ENCODE measurements at places on chromosomes 1 and 21.

DNA sequence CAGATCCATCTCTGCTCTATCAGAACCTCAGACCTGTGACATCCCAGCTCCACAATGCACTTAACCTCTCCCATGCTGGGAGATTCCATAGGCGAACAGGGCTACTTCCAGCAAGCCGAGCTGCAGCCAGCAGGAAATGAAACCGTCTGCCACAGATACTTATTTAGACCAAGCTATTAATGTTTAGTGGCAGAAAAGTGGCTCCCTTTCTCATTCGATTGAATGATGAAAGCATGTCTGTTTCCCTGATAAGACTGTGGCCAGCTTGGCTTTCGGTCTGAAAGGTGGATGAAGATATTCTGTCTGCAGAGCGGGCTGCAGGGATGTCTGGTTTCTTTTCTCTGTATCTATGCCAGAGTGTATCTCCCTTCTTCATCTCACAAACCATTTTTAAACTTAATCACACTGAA is 146.4 kb downstream of the GREM2 start:
- no peak for DNase-seq

GRCh38 chr1:152251391-152251790 is 27.4 kb upstream of the HRNR start:
- DNase-seq, result no peak

DNA sequence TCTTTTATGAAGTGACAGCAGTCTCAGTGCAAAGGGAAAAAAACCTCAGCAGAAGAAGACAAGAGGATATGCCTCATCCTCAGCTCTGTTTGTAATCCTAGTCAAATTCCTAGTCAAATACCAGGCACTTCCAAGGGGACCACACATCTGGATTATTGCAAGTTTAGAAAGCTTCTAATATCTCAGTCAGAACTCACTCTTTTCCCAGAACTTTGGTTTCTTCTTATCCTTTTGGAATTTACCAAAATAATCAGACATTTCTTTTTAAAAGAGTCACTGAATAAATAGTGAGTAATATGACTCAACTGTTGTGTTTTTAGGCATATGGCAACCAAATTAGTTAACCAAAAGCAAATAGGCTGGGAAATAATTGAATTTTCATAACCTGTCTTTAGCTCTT is 47.8 kb downstream of the PRRX1 start:
- no peak for DNase-seq

DNA sequence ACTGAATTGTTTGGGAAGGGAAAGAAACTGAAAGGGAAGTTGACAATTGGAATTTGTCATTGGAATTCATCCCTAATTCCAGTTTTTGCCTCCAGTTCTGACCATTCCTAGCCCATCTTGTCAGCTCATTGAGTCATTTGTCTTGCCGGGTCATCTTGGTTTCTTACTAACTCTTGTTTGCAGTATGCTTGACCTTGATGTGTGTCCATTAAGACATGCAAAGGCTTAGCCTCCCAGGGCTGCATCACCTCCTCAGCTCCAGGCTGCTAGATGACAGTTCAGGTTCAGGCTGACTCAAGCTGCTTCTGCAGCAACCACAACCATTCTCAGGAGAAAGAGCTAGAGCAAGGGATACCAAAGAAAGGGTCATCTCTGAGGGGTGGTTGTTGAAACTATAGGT is 151.3 kb upstream of the PTGFR start:
- DNase-seq, result no peak

GRCh38 chr1:40067851-40068250 is 27.3 kb downstream of the CAP1 start:
- no peak for DNase-seq

DNA sequence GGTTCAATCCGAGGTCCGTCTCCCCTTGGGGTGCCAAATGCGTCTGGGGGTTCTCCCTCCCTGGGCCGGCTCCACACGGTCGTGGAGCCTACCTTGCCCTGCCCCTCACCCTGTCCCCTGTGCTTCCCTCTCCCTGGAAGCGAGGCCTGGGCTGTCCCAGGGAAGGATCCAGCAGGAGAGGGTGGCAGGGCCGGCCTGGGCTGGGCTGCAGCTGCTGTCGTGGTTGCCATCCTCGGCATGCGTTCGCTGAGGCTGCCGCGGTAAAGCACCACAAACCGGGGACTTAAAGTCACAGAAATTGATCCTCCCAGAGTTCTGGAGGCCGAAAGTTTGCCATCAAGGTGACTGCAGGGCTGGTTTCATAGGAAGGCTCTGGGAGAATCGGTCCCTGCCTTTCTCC is 123.0 kb upstream of the TMPRSS2 start:
- no peak for DNase-seq

GRCh38 chr1:165738794-165739193 is 29.9 kb downstream of the TMCO1 start:
- no peak for DNase-seq

GRCh38 chr1:154342836-154343472 is 17.6 kb downstream of the ATP8B2 start:
- DNase-seq, result no peak

DNA sequence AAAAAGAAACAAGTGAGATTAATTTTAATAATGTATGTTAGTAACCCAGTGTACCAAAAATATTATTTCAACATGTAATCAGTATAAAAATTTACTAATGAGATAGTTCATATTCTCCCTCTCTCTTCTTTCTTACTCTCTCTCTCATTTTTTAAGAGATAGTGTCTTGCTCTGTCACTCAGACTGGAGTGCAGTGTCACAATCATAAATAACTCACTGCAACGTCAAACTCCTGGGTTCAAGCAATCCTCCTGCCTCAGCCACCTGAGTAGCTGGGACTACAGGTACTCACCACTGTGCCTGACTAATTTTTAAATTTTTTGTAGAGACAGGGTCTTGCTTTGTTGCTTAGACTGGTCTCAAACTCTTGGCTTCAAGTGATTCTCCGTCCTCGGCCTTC is 123.9 kb downstream of the NRDC start:
- no peak for DNase-seq

DNA sequence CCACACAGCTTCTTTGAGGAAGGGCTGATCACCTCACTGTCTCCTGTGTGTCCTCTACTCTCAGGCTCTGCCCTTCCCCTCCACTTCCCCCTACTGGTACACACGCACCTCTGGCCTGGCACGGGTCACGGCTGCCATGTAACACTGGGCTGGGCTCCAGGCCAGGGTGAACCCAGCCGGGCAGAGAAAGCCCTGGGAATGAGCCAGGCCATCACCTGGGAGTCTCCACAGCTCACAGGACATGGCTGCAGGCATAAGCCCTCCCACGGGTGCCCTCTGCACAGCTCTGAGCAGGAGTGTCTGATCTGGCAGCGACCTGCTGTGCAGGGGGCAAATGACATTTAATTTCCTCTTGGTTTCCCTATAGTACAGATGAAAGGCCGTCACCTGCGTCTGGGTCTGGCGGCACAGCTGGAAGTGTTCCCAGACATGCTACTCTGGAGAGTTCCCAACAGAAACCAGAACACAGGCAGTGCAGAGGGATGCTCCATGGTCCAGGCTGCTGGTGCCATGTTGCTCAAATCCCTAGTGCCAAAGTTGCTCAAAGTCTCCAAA is 61.2 kb downstream of the ERI3 start:
- no peak for DNase-seq

- no peak for DNase-seq
Measured at GRCh38 chr1:47814612-47815395, 182.4 kb downstream of the TRABD2B start.

- no peak for DNase-seq
Measured at GRCh38 chr1:203570805-203571204, 55.8 kb upstream of the ATP2B4 start.

GRCh38 chr21:31132574-31133242 is 94.4 kb upstream of the KRTAP19-8 start:
- DNase-seq, result no peak

DNA sequence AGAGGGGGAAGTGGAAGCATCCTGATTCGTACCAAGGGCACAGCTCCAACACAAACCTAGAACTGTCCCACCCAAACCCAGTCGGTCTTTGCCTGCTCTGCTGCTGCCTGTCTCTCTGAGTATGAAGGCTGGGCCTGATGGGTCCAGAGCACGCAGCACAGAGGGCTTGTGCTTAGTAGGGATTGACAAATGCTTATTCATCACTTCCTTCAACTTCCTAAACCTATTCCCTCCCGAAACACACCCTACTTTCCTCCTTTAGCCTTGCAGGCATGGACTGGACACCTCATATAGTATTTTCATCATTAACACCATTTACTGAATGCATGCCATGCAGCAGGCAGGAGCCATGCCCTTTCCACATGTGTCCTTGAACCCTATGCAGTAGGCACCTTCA is 31.3 kb downstream of the FOXO6 start:
- no peak for DNase-seq

- no peak for DNase-seq
Measured at GRCh38 chr1:192983349-192983980, 75.7 kb downstream of the UCHL5 start.

- no peak for DNase-seq
Measured at GRCh38 chr1:9078015-9078751, 8.7 kb upstream of the SLC2A5 start.

- no peak for DNase-seq
Measured at GRCh38 chr1:3777647-3778589, 5.4 kb downstream of the SMIM1 start.

GRCh38 chr1:210598135-210598652 is 269.5 kb downstream of the HHAT start:
- no peak for DNase-seq

- no peak for DNase-seq
Measured at GRCh38 chr1:217660353-217661062, 29.4 kb downstream of the SPATA17 start.
